ENCODE measurements at places on chromosomes 1 and 21.

- DNase-seq = no peak
These were observed 9.9 kb upstream of the IL22RA1 start for GRCh38 chr1:24152631-24153494.

DNA sequence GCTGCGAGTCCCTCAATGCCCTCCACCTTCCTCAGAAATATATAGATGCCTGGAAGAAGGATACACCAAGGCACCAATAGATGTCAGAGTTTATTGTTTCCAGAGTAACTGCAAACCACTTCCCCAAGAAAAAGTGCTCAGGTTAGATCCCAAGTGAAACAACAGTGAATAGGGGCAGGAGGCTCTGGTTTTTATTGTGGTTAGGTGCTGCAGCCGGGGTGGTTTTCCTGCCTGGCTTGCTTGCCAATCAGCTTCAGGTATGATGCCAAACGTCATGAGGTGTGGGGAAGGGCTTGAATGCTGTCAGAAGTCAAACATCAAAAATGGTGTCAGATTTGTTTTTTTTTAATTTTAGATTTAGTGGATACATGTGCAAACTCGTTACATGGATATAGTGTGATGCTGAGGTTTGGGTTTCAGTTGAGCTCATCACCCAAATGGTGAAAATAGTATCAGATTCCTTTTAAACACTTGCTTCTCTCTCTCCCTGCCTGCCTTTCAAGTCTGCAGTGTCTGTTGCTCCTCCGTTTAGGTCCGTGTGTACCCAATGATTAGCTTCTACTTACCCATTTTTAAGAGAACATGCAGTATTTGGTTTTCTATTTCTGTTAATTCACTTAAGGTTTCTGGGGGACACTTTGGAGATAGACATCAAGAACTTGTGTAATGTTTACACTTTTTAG lies 1317.0 kb downstream of the MRPL39 start:
- DNase-seq = peak; percentile 44

GRCh38 chr1:98322086-98322485 lies 339.4 kb upstream of the SNX7 start:
- DNase-seq = no peak

- DNase-seq = no peak
These were observed 866.2 kb downstream of the NCAM2 start for GRCh38 chr21:21864321-21864840.

DNA sequence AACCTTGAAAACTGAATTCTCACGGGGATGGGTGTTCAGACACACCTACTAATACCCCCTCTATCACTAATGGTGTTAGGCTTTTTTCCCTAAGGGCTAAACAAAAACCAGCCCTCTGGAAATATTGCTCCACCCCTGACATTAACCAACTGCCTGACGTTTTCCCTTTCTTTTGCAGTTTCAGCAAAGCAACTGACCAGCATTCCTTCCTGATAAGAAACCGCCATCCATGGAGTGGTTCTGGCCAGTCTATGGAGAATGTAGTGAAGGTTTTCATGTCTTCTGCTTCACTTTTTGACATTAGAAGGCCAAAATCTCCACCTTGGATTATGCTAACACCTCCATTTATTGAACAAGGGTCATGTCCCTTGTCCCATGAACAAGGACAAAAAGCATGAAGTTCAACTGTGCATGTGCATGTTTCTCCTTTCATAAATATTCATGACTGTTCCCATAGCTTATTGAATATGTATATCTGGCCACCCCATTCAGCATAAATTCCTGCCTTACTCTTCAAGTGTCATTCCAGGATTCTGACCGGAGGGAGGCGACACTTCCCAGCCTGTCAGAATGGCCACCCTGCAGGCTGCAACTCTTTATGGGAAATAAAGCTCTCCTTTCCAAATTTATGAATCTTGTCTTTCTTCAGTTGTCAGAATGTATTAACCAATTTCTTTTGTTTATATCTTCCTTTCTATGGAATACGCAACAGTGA lies 314.3 kb downstream of the HHIPL2 start:
- no peak for DNase-seq

- DNase-seq = no peak
These were observed 48.1 kb upstream of the ENAH start for GRCh38 chr1:225700889-225701465.

All from NCI-H1092 treated with DMSO at 0.1 percent for 48 hours (cell line).